ENCODE measurements at places on chromosomes 12 and 14.

DNA sequence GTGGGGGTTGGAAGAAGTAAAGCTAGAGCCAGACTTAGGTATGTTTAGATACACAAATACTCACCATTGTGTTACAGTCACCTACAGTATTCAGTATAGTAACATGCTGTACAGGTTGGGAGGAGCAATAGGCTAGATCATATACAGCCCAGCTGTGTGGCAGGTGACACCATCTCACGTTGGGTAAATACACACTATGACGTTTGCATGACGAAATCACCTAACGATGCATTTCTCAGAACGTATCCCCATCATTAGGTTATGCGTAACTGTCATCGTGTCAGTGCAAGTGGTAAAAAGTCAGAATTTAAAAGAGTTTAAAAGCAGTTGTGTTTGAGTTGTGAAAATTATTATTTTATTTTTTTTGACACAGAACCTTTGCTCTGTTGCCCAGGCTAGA lies 167.1 kb downstream of the APAF1 start:
- no peak for DNase-seq

DNA sequence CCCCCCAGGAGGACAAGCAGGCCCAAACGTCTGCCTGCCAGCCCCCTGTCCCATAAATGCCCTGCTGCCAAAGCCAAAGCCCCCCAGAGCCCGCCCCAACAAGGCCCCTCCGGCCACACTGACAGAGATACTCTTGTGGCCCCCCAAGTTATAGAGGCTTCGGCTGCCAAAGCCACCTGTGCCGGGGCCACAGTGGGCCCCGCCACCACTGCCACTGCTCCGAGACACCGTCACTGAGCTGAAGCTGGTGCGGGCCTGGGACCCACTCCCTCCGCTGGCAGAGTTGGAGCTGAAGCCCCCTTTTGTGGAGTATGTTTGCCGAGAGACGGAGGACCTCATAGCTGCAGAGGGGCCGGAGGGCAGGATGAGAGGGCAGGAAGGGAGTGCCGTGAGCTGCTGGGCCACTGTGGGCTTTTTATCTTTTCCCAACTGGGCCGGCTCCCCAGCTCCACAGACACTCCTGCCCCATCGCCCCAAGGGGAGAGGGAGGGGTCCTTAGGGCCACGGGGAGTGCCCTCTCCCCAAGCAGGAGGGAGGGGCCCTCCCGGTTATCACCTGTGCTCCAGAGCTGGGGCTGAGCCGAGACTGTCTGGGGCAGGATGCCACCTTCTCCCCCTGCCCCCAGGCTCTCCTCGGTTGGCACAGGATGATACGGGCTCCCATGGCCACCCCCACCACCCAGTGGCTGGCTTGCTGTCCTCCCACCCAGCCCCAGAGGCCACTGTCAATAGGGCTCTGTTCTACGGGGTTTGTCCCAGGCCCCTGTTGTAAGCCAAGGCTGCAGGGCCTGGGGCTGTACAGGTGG lies at the start of gene KRT79:
Gene KRT79, minus strand, starts transcription at position 390 of the 805 bp plus-strand sequence. Its CDS starts 51 bp downstream, at position 339.
- DNase-seq: no peak

- DNase-seq: peak; percentile 35
Observed at GRCh38 chr14:77707355-77707723, 484 bp downstream of the ALKBH1 start.

GRCh38 chr12:116881325-116881876 lies at the start of gene HRK:
HRK (minus strand) TSS chr12:116881441; CDS start chr12:116881307, 134 bp downstream.
- no peak for DNase-seq

DNA sequence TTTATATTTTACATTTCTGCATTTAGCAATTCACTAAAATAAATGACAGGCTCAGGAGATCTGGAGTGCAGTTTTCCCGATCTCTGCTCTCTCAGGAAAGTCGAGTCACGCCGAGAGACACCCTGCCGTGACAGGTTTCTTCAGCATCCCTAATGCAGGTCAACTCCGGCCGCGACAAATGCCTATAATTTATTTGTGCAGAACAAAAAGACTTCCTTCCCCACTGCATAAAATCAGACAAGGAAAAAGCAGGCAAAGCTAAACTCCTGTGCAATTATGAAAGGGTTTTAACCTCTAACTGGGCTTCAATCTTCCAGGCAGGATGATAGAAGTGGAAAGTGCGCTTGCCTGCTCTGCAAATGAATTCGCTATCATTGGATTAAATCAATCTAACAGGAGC lies 28.1 kb downstream of the SPRING1 start:
- DNase-seq: no peak

GRCh38 chr12:67469666-67470065 lies 178.9 kb upstream of the DYRK2 start:
- DNase-seq: peak; percentile 45

DNA sequence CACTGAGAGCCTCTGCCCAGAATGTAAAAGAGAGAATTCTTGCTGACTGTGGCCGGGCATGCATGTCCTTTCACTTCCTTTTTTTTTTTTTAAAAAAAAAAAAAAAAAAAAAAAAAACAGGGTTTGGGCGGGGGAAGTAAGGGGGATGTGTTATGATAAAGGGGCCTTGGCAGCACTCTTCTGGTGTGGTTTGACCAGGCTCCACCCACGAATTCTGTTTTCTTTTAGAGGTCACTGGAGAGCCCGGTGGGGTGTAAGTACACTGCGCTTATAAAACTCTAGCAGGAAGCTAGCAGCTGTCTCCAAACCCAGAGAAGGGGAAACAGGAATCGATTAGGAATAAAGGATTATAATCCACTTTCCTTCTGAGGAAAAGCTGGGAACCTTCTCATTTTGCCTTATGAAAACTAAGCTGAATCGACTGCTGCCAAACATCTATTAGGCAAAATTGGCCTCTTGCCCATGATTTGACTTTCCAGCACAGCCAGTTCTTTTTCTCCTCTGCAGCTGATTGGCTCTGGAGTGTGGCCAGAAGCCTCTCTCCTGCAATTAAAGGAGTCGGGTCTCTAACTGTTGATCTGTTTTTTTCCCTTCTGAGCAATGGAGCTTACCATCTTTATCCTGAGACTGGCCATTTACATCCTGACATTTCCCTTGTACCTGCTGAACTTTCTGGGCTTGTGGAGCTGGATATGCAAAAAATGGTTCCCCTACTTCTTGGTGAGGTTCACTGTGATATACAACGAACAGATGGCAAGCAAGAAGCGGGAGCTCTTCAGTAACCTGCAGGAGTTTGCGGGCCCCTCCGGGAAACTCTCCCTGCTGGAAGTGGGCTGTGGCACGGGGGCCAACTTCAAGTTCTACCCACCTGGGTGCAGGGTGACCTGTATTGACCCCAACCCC lies 27.7 kb upstream of the HIGD1C start:
- DNase-seq: peak; percentile 84

DNA sequence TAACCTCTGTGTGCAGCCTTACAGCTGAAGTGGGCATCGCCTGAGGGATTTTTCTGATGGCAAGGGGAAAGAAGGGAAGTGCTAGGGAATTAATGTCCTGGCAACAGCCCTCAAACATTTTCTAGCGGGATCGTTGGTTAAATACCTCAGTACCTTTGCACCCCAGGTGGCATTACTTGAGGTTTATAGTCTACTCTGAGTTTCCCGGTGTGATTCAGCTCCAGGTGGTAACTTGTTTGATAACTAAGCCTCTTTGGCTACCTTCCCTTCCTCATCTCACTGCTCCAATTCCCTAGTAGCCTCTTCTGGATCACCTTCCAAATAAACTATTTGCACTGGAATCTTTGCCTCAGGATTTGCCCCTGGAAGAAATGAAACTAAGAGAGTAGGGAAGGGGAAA lies 237.0 kb upstream of the SSTR1 start:
- DNase-seq: no peak
